ENCODE measurements at places on chromosomes 7 and 10.

DNA sequence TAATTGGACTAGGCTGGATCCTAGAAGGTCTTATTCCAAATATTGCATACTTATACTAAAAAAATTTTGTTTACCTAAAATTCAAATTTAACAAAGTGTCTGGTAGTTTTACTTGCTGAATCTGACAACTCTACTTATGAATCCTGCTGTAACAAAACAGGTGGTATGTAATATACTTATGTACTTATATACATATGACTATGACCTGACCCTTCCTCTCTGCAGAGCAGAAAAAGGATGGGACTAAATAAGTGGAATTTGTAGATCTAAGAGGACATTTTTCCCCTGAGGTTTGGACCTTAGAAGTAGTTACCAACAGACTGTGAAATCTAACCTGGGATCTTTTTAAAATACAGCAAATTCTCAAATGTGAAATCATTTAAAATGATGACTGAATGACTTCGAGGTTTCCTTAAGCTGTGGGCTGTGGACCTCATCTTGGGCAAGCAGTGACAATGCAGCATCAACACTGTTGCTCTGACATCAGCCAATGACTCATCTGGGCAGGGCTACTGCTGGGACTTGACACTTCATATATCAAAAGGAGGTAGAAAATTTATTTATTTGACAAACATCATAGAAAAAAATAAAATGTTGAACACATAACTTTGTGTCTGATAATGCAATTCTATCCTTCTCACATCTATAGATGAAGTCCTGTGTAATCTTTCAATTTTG, 73.6 kb downstream of the RELN start:
- DNase-seq, result no peak

DNA sequence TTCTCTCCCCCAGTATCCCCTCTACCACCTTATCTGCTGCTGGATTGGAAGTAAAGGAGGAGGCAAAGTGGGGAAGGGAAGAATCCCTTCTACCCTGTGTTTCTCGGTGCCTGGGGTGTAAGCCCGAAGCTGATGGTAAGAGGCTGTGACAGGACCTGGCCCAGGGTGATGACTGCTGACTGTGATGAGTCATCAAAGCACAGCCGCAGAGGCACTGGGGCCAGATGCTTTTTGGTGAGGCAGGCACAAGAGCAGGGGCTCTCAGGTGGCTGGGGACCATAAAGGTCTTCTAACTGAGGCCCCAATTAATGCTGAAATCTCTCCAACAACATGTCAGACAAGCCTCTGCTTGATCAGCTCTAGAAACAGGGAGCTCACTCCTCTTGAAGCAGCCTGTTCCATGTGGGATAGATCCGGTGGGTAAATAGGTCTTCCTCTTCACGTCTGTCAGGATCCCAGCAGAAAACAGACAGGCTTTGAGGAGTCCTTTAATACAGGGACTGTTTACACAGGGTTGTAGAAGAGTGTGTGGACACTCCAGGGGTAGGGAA, 86.1 kb upstream of the PCBD1 start:
- DNase-seq, result no peak

DNA sequence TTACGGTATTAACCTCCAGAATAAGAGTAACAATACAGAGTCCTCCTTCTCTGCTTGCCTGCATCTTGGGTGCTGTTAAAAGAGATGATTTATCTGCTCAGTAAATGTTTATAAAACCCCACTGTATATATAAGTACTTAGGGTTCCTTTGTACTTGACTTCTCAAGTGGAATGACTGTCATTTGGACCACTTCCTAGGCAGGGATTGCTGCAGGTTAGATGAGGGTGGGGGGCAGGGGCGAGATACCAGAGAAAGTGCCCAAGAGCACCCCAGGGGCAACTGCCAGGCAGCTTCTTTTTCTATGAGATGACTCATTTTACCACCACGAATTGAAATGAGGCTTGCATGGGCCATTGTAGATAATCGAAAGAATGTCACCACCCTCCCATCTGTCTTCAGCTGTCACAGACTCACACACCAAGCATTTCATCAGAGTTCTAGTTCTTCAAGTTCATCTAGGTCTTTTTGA, 421.9 kb upstream of the GALNT17 start:
- DNase-seq, result no peak

- DNase-seq, result no peak
These were observed 30.6 kb upstream of the PITRM1 start for GRCh38 chr10:3203016-3203811.

Measured in stimulated activated CD4-positive, alpha-beta T cell treated with anti-CD3 and anti-CD28 coated beads, Interleukin-15, amount 100 ng/mL, for 1 hour (primary cell).